GM13976 (cell line): ENCODE measurements at places on chromosomes 5 and 9.
A peak's percentile ranks its signal among the peaks of the same experiment; 100 is the strongest.

DNA sequence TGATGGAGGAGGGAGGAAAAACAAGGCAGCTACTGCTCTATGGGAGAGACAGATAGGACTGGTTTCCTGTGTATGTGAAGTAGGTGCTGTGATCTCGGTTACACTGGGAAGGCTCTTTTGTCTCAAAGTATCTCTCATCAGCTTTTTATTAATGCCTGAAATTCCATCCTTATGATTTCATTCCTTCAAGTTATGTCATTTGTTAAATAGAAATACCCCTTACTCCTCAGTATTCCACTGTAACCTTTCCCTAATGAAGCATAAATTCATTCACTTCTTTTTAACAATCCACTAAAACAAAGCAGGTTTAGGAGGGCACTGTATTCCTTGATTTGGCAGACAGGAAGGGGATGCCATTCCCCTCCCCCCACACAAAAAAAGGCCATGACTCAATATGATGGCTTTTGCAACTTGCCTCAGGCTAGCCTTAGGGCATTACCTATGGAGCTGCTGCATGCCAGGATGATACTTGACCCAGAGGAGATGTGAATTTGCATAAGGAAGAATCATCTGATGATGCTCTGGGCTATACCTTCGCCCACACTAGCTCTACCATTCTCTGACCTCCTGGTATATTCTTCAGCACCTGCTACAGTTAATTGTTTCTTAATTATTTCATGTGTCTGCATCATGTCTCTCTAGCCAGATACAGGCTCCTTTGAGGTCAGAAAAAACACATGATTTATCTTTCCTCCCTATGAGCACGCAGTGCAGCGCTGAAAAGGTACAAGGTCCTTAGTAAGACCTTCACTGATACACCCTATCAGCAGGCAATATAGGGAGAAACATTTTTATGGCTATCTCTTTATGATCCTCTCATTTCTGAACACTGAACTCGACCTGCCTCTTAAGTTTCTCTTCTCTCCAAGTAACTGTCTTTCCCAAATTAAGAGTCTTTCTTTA is 26.3 kb downstream of the NR3C1 start:
- no peak for DNase-seq

GRCh38 chr5:137141779-137142178 is 357.3 kb downstream of the SPOCK1 start:
- no peak for DNase-seq

DNA sequence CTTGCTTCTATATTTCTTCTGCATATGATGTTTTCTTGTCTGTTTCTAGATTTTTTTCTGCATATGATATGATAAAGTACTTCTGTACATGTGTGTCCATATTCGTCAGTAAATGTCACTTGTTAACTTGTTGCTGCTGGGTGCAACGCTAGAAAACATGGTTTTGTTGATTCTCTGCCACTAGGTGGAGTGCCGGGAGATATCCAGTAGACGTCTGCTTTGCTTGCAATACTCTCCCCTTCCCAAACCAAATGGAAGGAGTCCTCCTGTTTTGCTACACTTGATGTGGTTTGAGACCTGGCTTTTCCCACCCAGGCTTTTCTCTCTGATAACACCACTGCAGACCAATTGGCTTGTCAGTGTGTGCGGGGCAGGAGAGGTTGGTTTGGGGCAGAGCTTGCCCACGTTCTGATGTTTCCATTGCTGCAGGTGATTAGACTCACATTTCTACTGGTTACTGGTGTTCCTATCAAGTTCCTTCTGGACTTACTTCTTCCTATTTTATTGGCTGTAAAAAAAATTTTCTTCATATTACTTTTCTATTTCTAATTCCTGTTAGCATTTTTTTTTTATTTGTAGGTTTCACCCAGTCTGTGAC is 900.0 kb upstream of the CDH10 start:
- DNase-seq: no peak

DNA sequence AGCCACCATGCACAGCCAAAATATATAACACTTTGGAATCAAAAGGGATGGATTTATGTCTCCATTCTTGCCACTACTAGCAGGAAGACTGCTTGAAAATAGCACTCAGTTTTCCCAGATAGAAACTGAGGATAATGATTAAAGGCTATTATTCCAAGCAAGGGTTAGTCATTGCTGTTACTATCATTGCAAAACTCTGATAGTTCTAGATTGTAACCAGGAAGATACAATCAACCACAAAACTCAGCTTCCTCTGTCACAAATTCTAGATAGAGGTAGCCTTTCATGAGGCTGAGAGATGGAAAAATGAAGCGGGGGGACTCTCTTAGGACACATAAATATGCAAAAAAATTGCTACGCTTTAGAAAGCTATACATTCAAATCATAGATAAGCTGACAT is 3.1 kb downstream of the ANXA1 start:
- DNase-seq: no peak

DNA sequence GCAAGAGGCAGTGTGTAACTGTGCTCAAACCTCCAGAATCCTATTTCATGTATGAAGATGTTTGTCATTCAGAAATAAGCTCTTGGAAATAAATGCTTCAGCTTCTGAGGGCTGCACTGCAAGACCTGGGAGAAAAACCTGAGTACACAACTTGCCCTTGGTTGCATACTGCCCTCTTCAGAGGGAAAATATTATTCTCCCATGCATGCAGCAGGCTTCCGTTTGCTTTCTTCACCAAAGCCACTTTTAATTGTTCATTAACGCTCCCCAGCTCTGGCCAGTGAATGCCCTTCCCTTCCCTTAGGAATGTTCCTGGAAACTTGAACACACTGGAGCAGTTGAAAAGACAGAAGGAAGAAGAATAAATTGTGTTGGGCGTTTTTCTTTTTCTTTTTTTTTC is 2.5 kb upstream of the WHRN start:
- peak; percentile 56 for DNase-seq

DNA sequence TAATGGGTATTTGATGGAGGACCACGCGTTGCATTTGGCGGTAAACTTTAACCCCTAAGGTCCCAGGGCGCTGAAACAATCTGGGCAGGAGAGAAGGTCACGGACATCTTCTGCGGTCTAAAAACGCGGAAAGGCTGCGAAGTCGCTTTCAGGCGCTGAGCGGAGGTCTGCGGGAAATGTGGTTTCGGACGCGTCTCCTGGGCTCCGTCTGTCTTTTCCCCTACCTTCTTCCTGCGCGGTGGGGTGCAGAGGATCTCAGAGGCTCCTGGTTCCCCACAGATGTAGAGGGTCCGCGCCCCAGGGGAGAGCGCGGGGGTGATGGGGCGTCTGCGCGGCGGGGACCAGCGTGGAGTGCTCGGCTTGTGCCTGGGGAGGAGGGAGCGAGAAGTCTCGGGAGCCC is 58.4 kb downstream of the ZNF510 start:
- DNase-seq: no peak

DNA sequence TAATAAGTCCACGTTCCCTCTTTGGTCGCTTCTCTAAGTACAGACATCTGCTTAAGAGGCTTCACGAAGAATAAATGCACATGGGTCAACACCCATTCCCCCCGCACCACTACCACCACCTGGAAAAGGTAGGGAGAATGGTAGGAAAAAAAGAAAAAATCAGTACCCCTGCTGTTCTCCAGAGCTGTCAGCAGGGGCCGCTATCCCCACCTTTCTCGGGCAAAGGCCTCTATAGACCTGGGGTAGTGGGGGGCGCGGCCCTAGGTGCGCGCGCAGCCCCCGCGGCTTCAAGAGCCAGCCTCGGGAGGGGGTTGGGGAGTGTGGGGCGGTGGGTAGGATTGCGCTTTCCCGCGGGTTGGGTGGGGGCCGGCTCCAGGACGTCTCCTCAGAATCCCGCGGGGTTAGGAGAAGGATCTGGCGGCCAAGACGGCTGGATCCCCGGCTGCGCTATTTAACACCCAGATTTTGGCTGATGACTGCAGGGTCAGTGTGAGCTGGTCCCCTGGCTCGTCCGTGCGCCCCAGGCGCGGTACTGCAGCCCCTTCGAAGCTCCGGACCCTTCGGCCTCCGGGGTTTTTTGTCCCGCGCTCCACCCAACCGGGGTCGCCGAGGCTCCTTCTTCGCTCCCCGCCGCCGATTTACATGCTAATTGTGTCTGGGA is 1.6 kb upstream of the SEMA6A start:
- peak; percentile 89 for DNase-seq

DNA sequence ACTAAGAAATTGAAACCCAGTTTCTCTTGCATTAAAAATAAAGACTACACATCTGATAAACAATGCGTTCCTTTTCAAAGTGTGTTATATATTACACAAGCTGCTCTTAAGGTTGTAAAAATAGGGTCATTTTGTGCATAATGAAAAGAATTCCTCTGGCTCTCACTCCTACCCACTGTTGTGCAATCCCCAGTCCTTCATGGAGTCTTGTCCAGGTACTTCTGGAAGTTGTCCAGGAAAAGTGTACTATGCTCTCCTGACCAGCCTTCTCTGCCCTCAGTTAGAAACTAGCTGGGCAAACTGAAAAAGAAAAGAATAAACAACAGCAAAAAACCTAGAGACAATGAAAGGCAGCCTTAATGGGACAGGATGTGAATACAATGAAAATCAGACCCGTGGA is 345.5 kb upstream of the PAPPA start:
- no peak for DNase-seq

DNA sequence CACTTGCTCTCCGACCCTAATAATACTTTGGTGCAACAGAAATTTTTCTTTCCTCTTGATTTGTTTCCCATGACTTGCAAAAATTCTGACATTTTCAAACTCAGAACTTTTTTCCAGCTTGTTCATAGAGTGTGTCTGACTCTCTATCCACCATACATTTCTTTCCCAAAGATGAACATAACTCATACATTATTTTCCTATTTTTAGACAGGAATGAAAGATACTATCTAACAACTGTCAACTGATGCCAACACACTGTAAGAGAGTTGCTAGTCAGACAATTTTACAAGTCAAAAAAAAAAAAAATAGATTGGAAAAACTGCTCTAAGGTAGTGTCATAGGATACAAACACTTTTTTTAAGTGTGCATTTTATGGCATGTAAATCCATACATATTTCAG is 1001.0 kb upstream of the WWC1 start:
- DNase-seq: no peak

- DNase-seq: no peak
Observed at GRCh38 chr5:72093217-72093616, 14.1 kb upstream of the MAP1B start.

DNA sequence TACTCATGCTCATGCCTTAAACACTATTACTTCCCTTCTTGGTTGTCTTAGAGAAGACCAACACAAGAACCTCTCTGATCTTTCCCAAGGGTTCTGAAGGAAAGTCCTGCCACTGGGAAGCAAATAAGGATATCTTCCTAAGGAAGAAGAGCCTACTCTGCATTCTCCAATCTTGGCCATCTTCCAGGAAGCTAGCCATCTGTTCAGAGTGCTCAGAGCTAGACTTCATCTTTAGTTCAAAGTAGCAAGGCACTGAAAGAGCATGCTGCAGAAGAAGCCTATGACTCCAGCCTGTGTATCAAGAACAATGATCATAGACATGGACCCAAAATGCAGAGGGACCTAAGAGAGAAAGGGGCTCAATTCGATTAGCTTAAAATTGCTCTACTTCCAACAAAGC is 114.7 kb downstream of the KIAA0825 start:
- no peak for DNase-seq

GRCh38 chr5:159217236-159217635 is 7.9 kb upstream of the RNF145 start:
- no peak for DNase-seq

GRCh38 chr9:19512103-19512832 is 103.5 kb downstream of the ACER2 start:
- DNase-seq: no peak

DNA sequence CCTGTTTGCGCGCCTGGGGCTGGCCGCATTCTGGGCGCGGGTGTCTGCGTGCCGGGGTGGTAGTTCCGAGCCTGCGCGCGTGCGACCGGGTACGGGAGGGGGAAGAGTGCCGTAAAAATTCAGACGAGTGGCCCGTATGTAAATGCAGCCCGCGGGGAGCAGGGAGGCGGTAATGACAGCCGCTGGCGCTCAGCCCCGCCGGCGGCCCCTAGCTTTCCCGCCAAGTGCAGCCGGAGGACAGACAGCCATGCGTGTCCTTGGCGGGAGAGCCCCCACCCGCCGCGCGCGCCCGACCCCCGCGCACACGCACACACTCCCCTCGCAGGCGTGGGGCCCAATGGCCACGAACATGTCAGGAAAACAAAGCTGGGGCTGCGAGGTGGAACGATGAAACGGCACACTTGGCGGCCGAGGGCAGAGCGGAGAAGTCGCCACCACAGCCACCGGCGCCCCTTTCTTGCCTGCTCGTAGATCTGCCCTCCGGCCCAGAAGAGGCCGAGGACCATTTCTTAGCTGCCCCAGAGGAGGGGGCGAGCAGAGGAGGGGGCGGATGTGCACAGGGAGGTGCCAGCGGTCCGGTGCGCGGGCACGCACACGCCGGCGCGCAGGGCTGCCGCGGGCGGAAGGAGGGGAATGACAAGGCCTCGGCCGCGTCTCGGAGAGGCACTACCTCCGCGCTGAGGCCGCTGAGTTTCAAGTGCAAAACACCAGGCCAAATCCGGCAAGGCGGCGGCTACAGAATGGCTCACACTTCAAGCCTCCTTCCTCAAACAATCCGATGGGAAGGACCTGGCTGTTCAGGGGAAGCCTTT is 208.4 kb downstream of the MEF2C start:
- DNase-seq: no peak

DNA sequence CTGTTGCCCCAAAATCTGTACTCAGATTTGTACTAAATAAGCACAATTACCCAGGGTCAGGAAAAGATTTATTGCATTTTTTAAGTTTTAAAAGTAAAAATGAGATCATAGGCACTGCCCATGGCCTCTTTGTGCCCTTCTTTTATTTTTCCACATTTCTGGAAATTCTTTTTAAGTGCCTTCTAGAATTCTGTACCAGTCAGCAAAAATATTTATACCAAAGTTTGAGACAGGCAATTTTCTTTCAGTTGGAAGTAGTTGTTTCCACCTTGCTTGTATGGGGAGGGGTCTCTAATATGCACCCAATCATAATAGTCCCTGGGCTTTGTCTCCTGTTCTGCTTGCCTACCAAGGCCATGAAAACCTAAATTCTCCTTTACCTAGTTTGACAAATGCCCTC is 5.6 kb upstream of the RNF20 start:
- DNase-seq: no peak

DNA sequence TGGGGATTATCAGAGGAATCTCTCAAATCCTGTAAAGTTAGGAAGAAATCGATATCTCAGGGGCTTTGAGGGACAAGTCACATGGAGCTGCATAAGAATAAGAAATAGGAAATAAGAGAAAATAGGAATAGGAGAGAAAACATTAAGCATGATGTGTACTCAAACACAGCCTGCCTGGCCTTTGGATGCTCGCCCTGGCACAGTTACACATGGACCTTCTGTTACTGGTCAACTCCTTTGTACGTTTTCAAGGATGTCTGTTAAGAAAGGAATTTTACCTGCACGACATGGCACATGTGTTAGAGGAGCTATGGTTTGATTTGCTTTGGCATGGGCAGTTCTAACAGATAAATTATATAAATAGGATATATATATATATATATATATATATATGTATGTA is 321.2 kb downstream of the CDH12 start:
- no peak for DNase-seq
